ENCODE measurements at places on chromosomes 1 and 21.

DNA sequence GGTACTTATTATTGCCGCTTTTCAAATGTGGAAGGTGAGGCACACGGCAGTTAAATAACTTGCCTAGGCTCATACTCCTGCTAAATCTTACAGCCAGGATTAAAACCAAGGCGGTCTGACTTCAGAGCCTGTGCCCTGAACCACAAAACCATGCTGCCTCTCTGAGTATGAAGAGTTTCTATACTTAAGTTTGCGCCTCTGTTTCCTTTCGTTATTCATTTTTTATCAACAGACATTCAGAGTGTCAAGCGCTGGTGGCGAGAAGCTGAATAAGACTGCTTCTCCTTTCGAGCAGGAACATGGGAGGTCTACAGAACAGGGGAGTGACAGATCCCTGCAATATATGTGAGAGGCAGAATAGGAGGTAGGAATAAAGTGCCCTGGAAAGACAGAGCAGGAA is 96.0 kb upstream of the DUSP10 start:
- no peak for DNase-seq

GRCh38 chr1:4002061-4002521 is 102.0 kb upstream of the C1orf174 start:
- DNase-seq = no peak

- DNase-seq = peak; percentile 62
Observed at GRCh38 chr1:54567961-54568360, 19.9 kb downstream of the ACOT11 start.

GRCh38 chr1:180415985-180416633 is 86.3 kb downstream of the ACBD6 start:
- DNase-seq = peak; percentile 28

DNA sequence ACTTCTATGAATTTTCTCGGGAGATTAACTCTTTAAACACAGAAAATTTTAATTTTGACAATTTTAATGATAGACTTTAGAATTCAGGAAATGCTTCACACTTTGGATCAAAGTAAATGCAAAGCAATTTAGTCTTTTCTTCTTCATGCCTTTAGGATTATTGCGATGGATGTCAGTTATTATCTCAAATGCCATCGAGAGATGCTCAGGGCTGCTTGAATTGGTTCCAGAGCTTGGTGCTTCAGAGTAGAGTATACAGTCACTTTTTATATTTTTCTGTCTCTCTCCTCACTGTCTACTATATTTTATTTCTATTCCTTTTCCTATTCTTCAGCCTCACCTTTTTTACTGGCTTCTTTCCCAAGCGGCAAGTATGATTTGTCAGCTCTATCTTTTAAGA is 59.2 kb downstream of the C1orf21 start:
- no peak for DNase-seq

DNA sequence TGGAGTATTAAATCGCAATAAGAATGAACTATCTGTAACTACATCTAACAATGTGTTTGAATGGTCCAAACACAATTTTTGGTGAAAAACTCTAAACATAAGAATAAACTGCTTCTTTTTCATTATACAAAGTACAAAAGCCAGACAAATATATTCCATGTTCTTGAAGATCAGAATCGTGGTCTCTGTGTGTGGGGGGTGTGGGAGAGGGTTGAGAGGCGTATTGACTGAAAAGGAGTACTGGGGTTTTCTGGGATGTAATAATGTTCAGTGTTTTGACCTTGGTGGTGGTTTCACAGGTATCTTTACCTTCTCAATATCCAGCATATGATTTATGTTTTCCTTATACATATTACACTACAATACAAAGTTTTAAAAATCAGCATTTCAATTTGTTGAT is 764 bp upstream of the CFH start:
- no peak for DNase-seq

DNA sequence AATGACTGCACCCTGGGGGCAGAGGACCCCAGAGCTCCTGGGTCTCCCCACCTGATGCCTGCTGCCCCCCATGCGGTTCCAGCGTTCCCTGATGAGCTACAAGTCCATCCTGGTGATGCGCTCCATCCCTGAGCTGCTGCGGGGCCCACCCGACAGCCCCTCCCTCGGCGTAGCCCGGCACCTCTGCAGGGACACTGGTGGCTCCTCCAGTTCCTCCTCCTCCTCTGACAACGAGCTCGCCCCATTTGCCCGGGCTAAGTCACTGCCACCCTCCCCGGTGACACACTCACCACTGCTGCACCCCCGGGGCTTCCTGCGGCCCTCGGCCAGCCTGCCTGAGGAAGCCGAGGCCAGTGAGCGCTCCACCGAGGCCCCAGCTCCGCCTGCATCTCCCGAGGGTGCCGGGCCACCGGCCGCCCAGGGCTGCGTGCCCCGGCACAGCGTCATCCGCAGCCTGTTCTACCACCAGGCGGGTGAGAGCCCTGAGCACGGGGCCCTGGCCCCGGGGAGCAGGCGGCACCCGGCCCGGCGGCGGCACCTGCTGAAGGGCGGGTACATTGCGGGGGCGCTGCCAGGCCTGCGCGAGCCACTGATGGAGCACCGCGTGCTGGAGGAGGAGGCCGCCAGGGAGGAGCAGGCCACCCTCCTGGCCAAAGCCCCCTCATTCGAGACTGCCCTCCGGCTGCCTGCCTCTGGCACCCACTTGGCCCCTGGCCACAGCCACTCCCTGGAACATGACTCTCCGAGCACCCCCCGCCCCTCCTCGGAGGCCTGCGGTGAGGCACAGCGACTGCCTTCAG is 35.5 kb downstream of the TRIM11 start:
- DNase-seq = no peak

DNA sequence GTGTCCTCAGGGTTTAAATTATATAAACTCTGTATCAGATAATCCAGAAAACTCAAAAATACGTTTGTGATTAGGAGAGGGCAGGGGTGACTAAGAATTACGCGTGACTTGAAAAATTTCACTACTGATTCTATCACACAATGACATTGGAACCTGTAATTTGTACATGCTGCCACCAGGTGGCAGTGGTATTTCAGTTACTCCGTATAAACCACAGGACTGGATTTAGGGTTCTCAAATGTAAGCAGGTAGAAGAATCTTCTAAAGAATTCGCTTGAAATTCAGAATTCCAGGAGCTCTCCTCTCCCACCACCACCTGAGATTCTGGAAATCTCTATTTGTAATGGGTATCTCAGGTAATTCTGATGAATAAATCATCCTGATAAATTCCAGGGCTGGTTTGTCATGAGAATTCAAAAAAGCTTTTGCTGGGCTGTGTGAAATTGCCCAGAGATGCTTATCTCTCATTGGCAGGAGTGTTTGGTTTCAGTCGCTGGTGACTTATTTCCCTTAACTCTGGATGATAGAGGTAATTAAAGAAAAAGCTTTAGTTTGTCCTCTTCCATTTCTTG is 1.7 kb upstream of the KRTAP7-1 start:
- no peak for DNase-seq

DNA sequence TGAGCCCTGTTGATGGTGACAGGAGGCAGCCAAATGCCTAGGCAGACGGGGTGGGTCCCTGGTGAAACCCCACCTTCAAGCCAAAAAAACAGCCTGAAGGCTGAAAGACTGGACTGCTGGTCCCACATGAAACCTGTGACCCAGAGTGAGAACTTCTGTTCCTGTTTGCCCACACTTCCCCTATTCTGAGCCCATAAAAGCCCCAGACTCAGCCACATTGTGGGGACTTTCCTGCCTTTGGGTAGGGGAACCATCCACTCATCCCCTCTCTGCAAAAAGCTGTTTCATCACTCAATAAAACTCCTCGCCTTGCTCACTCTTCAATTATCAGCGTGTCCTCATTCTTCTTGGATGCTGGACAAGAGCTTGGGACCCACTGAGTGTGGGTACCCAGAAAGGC is 25.2 kb downstream of the HTR6 start:
- DNase-seq = no peak

DNA sequence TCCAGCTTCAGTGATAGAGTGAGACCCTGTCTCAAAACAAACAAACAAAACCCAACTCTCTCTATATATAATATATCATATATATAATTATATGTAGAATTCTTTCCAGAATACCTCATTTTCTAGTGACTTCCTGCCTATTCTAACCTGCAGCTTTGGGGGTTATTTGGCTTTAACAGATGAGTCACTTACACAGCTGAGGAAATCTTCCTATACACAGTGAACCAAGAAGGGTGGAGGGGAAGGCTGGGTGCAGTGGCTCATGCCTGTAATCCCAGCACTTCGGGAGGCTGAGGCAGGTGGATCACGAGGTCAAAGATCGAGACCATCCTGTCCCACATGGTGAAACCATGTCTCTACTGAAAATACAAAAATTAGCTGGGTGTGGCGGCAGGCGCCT is 9.2 kb downstream of the RAB29 start:
- DNase-seq = peak; percentile 28

GRCh38 chr1:149967646-149968045 is 31.0 kb upstream of the MTMR11 start:
- DNase-seq = no peak
